ENCODE measurements at places on chromosomes 6 and 20.

DNA sequence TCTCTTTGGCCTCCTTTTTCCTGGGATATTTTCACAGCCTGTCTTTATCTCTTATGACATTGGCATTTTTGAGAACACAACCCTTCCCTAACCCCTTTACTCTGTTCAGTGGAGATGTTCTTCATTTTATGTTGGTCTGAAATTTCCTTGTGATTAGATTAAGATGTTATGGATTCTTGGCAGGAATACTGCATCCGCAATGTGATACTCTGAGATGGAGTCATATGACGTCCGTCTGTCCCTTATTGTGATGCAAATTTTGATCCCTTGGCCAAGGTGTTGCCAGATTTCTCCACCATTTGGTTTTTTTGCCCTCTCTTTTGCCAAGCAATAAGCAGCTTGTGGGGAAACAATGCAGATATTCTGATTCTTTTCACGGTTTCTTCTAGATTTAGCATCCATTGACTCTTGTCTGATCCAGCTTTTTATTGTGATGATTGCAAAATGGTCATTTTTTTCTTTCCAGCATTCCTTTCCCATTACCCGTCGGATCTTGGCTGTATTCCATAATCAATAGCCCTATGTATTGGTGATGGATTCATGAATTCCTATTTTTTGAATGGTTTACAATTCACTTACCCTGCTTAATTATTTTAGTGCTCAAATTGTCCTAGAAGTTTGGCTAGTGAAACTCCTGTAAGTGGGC, 85.1 kb downstream of the NCOA3 start:
- peak; percentile 61 for DNase-seq

- no peak for DNase-seq
Observed at GRCh38 chr20:24157213-24157612, 168.6 kb upstream of the GGTLC1 start.

DNA sequence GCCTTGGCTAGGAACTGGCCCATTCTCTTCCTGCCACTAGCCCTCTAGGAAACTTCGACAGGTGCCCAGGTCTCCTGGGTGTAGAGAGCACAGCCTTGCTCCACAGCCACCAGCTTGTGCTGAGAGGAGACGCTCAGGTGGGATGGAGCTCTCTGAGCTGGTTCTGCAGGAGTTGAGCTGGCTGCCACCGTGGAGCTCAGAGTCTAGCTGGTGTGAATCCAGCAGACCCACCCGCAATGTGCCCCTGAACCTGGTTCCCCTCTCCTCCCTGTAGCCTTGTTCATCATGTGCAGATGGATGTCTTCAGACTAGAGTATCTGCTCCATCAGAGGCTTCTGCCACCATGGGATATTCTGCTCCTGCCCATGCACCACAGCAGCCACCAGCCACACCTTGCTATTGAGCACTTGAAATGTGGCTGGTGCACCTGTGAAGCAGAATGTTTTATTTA, 222.5 kb downstream of the SYNDIG1 start:
- no peak for DNase-seq

DNA sequence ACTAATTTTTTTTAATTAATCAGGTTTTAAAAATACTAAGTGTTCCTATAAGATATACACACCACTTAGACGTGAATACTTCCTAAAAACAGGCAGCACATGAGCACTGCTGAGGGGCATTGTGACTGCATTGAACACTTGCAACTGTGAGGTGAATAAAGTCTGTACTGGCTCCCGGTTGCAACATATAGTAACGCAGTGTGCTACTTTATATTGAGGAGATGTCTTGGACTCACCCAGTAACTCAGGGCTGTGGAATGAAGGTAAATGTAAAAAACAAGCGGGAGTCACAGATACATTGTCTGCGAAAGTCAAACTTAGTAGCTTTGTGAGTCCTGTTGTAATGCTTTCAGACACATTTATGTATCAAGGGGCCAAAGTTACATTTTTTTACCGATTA, 17.0 kb upstream of the HLA-A start:
- no peak for DNase-seq

DNA sequence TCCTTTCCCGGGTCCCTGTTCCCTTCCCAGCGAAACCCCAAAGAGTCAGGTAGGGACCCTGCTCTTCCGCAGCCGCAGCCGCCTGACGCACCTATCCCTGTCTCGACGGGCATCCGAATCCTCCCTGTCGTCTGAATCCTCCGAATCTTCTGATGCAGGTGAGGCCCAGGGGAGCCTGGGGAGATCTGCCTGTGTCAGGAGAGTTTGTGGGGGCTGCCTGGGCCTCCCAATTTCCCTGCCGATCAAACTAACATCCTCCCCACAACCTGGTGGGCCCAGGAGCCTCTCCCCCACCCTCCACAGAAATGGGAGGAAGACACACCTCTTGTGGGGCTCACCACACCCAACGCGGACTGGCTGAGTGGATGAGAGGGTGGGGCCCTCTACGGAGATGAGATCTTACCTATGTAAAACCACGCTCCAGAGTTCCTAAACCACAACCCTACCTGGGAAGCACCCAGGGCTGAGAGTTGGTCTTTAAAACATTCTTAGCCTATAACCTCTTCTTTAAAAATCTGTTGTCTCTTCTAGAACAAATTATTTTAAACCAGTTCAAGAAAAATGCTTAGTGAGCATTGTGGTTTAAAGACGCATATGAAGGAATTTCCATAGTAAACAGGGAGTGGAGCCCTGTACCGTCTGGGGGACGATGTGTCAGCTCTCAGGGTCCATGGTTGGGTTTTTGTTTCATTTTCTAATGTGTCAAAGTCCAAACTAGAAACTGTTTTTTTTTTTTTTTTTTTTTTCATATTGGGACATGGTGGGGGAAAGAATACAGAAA, 1.7 kb downstream of the CDC25B start:
- no peak for DNase-seq

- no peak for DNase-seq
Observed at GRCh38 chr6:109483735-109484057, 677 bp upstream of the ZBTB24 start.

DNA sequence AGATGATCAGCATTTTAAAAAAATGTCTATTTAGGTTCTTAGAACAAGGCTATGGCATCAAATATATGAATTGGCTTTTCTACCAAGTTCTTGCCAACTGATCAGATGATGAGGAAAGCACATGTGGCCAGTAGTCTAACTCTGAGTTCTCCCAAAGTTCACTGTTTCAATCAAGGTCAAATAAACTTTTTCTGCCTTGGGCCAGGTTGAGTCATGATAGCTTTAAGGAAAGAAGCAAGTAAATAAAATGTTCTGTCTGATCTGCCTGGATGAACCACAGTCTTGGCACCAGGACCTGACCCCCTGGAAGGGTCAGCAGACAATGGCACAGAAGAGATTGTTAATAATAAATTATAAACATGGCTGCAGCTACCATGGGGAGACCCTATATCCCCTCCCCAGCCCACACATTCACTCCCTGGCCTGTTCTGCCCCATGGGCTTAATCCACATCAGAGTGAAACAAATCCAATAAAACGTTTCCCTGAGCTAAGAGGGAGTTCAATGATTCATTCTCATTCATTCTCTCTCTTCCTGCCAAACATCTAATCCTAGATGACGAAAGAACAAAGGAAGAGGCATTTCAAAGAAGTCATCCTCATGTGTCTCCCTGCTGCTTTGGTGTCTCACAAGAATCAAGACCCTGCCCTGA, 661.6 kb downstream of the DHX35 start:
- DNase-seq = peak; percentile 69

DNA sequence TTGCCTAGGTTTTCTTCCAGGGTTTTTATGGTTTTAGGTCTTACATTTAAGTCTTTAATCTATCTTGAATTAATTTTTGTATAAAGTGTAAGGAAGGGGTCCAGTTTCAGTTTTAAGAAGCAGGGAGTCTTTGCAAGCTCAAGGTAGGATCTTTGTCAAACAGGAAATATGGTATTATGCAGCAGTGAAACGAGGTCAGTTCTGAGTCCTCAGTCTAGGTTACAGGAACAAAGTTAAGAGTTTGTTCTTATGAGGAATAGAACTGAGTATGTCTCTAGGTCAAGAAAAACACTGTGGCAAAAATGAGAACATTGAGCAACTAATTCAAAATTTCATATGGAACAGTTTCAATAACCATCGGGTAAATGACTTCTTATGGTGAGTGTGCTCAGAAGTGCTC, 63.6 kb downstream of the GCLC start:
- DNase-seq = no peak

DNA sequence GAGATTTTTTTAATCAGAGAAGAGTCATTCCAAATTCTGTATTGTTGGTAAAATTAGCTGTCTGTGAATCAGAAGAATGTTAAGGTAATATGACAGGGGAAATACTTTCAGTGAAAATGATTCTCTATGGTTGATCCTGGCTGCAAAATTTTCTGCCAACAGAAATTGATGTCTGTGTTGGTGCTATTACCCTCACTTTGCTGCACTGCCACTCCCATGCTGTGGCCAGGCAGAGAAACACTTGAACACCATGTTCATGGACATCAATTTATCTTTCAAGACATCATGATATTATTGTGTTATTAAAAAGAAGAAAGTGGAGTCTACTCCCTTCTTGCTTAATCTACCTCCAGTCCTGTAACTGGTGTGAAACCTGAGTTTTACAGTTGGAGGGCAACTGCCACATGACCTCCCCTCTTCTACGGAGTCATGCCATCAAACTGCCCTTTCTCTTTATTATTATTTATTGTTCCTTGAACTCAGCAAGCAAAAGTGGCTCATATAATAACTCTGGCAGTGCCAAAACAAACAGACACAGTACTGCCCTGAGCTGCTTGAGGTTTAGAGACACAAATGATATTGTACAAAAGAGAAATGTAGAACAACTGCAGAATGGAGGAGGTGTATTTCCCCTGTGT, 288.0 kb upstream of the JAG1 start:
- no peak for DNase-seq

- DNase-seq = peak; percentile 95
Observed at GRCh38 chr6:84764332-84765049, at the start of gene TBX18. TSS of gene TBX18 (minus strand) at chr6:84764598. CDS start at chr6:84764181, 417 bp downstream.

All from A673 (cell line).